ENCODE measurements at places on chromosomes 12 and 14.

DNA sequence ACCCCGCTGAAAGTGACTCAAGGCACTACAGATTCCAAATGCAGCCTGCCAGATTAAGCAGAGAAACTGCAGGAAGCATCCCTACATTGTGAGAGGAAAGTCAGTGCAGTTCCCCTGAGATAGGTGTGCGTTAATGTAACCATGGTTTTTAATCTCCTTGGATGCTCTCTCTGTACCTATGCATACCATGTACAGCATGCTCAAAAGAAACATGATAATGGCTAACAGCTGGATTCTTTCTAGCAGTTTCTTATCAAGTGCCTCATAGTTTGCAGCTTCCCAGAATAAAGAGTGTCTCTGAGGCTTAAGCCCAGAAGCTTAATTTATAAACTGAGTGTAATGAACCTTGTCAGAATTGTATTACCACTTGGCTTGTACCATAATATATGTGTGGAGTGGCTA, 17.1 kb upstream of the MDM1 start:
- DNase-seq = no peak

DNA sequence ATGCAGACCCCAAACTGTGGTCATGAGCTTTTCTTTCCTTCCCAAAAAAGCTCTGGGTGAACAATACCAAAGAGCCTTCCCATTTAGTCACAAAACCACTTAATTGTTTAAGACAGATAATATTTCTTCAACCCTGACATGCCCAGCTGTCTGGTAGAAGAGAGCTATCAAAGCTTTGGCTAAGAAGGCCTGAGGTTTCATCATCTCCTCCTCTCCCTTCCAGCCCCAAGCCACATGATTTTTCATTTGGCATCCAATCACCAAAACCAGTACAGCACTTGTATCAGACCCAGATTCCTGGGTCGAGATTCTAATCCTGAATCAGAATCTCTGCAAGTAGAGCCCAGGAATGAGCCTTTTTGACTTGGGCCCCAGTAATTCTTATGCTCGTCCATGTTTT, 199.6 kb upstream of the TMEM260 start:
- DNase-seq = no peak

DNA sequence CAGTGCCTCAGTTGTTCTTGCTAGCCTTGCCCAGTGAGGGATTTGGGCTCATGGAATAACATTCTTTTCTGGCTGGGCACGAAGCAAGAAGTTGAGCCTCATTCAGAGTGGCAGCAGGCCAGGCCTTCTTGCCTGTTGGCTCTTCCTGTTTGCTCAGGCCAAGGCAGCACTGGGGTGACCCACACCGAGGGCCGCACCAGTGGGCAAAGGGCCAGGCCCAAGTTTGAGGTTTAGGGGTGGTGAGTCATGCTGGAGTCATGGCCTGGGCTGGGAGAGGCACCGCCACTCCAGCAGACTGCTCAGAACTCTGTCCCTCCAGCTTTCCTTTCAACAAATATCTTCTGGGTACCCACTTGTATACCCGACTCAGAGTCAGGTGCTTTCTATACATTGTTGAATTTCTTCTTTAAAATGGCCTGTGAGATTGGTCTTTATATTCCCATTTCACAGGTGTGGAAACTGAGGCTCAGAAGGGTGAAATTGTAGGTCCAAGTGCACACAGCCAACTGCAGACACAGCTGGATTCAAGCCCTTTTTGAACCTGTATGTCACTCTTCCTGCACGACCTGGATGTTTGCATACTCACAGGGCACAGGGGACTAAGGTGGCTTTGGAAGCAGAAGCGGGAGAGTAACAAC, 279.4 kb downstream of the FOXN3 start:
- DNase-seq = peak; percentile 75

GRCh38 chr14:60644666-60645065, 4.6 kb downstream of the SIX1 start:
- no peak for DNase-seq

- no peak for DNase-seq
Measured at GRCh38 chr12:19125325-19125724, 4.2 kb upstream of the PLEKHA5 start.

- no peak for DNase-seq
Measured at GRCh38 chr14:96069421-96069820, 30.3 kb downstream of the C14orf132 start.
